Activated CD4-positive, alpha-beta T cell treated with anti-CD3 and anti-CD28 coated beads for 1 hour (primary cell): ENCODE measurements at places on chromosomes 3 and 15.
A peak's percentile ranks its signal among the peaks of the same experiment; 100 is the strongest.

DNA sequence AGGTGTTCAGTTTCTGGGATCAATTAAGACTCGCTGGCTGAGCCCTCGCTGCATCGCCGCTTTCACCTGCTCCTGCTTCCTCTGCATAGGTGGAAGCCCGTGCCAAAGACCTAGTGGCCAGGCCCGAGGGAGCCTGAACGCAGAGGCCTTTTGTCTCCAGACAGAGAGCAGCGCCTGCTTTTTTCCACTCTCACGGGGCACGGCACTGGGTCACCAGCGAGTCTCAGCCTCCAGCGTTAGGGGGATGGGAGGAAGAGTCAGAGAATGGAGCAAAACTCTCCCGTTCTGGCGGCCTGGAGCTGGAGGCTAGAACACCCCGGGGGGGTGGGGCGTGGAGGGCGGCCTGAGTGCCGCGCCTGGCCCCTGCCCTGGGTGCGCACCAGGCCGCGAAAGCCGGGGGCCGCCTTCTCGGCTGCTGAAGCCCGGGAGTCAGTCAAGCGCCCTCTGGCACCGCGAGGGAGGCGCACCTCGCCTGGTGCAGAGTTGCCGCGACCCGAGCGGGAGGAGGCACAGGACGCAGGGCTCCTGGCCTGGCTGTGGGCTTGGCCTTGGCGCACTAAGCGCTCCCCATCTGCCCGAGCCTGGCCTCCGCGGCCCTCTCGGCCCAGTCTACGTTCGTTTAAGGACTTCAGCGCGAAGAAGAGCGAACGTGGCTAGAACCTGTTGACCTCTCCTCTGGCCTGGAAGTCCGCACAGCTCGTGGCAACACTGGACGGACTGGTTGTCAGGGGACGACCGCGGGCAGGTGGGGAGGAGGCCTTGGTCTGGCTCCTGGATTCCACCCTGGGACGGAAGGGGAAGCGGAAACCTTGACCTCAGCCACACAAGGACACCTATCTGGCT lies 21.5 kb downstream of the NR2F2 start:
- no peak for DNase-seq

- no peak for DNase-seq
Observed at GRCh38 chr3:191476066-191476772, 15.3 kb downstream of the PYDC2 start.

DNA sequence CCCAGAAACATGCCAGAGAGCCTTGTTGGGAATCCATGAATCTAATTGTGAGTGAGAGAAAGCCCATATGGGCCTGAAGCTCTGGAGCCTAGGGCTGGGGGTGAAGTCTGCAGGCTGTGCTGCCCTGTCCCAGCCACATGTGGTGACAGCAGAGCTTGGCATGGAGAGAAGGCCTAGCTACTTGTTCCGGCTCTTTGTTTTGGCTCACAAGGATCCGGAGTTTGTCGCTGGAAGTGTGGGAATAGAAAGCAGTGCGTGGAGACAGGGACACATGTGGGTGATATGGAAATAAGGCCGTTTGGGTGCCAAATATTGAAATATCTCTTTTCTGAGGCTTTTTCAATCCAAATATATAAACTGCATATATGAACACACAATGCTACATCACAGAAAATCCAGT lies 78.2 kb downstream of the CLSTN2 start:
- no peak for DNase-seq

- DNase-seq = no peak
Observed at GRCh38 chr3:60839246-60839645, 412.0 kb downstream of the FHIT start.

GRCh38 chr15:84010246-84010645 lies 225.3 kb upstream of the GOLGA6L4 start:
- no peak for DNase-seq

GRCh38 chr3:129119365-129120100 lies 2.1 kb downstream of the RAB43 start:
- no peak for DNase-seq

- DNase-seq = no peak
Observed at GRCh38 chr3:21750831-21751391, at the start of gene ZNF385D. Gene ZNF385D (minus strand): TSS chr3:21751210. CDS start chr3:21750916, 294 bp downstream.

- no peak for DNase-seq
Observed at GRCh38 chr15:74171965-74172541, 1.5 kb upstream of the ISLR start.

GRCh38 chr3:125351152-125351551 lies 24.0 kb downstream of the ZNF148 start:
- DNase-seq = no peak

- DNase-seq = no peak
Observed at GRCh38 chr3:56811546-56812202, 9.9 kb upstream of the ARHGEF3 start.

GRCh38 chr3:5186858-5187155 lies 700 bp upstream of the EDEM1 start:
- no peak for DNase-seq

DNA sequence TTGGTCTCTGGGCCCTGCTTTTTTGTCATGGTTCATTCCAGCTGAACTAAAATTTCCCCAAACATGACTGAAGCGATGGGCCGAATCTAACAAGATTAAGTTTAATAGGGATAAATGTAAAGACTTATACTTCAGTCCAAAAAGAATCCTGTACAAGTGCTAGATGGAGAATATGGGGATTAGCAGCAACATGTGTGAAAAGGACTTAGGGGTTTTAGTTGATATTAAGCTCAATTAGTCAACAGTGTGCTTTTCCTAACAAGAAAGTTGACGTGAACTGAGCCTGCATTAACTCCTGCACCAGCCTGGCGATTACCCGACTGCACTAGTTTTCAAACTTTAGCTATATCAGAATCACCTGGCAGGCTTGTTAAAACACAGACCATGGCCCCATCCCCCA lies 61.0 kb upstream of the BBX start:
- no peak for DNase-seq

- peak; percentile 19 for DNase-seq
Observed at GRCh38 chr3:69250014-69250413, 127.6 kb upstream of the LMOD3 start.
